Brain (organoid and tissue), 16 donors: ENCODE measurements at places on chromosomes 4 and X.

GRCh38 chrX:119206203-119206602 is 29.9 kb upstream of the PGRMC1 start:
- no peak for DNase-seq

- DNase-seq, result no peak
Observed at GRCh38 chr4:14888790-14889572, 113.3 kb upstream of the CPEB2 start.

- DNase-seq, result peak; percentile 51
Observed at GRCh38 chrX:34653811-34654210, 3.3 kb downstream of the TMEM47 start.

DNA sequence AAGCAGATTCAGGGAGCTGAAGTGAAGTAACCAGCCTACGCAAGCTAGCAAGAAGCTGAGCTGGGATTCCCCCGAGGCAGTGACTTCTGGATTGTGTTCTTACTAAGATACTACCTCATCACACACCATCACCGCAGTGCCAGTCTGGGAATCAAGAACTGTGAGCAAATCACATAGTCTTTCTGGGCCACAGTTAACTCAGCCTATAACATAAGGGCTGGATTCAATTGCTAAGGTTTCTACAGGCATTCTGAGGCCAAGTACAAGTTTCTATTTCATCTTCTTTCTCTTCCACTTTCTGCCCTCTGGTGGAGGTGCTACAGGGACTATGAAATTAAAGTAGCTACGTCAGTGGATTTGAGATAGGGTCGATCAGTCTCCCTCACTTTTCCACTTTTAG is 1.4 kb upstream of the CORIN start:
- peak; percentile 38 for DNase-seq

DNA sequence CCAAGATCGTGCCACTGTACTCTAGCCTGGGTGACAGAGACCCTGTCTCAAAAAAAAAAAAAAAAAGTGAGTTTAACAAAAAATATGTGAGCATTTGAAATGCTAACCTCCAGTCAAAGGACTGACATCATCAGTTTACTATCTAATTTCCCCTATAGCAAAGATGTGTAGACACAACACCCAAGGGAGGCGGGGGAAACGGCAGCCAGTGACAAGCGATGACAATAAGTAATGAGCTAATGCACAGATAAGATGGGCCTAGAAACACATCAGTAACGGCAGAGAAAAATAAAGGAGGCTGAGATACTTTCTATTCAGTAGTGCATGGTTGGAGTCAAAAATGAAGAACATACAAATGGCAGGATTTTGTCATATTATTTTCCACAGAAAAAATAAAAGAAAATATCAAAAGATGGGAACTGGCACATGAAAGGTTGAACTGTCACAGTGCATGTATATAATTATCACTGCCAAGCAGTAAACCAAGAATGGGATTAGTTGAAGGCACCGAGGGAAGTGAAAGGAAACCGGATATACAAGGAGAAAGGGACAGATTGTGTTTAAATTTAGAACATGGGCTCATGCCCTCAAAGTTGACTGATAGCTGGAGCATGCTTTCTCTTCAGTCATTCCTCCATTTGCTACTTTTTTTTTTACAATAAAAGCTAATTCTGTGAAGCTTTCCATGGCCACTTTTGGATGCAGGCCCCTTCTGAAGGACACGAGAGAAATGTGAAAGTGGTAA is 41.8 kb downstream of the IGFBP7 start:
- no peak for DNase-seq

- DNase-seq, result no peak
Observed at GRCh38 chr4:105058177-105058812, 88.4 kb upstream of the TET2 start.
